Stimulated activated CD8-positive, alpha-beta memory T cell treated with anti-CD3 and anti-CD28 coated beads, Interleukin-4, amount 100 ng/mL, for 1 hour (primary cell): ENCODE measurements at places on chromosomes 1 and 21.

- peak; percentile 50 for DNase-seq
These were observed 1.5 kb upstream of the PTP4A2 start for GRCh38 chr1:31939484-31940329.

DNA sequence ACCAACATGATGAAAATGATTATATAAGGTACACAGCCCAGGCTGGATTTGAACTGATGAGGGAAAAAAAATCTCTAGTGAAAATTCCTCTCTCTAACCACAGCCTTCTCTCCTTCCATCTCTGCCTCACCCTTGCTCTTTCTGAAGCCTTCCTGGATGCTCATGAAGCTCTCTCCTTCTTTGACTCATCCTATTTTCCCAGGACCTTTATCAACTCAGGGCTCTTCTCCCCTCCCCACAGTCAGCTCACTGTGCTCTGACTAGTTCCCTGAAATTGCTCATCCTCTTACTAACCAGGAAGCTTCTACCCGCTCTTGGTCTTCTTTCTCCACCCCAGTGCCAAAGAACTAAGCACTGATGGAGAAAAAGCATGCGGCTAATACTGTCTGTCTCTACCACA is 46.4 kb upstream of the ERG start:
- DNase-seq, result no peak

DNA sequence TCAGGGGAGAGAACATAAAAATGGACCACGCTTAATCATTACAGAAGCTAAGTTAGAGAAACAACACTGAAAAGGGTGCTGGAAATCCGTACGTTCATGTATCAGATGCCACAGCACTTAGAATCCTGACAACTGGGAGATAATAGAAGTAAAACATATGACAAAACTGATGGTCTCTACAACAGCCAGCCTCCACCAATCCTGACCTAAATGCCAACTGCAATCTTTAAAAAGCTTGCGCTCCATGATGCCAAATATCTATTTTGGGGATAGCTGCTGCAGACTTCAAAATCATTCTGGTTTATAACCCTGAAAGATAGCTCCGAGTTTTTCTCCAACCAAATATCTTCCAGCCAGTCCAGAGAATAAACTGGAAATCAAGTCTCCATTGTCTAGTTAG is 178.3 kb downstream of the RERE start:
- DNase-seq, result no peak

GRCh38 chr1:47703981-47704596 is 266.2 kb downstream of the FOXD2 start:
- no peak for DNase-seq

DNA sequence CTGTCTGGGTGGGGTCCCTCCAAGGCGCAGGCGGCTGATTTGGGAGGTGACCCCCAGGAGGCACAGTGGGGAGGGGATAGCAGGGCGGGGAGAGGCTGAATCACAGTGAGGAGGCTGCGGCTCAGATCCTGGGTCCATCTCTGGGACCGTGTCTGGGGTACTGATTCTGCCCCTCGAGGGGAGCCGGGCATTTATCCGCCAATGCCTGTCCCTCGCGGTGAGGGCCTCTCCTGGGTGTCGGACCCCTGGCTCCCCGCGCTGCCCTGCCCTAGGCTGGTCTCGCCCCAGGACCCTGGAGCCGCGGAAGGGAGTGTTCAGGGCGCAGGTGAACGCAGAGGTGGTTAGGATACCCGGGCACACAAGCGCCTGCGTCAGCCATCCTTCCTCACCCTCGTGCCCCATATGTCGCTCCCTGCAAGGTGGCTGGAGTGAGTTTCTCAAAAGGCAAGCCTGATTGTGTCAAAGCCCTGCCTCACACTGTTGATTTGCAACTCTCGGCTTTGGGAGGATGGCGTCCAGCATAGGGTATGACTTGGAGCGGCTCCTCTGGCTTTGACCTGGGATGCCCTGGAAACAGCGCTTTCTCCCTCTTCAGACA is 530.9 kb downstream of the PTPRU start:
- DNase-seq, result no peak

DNA sequence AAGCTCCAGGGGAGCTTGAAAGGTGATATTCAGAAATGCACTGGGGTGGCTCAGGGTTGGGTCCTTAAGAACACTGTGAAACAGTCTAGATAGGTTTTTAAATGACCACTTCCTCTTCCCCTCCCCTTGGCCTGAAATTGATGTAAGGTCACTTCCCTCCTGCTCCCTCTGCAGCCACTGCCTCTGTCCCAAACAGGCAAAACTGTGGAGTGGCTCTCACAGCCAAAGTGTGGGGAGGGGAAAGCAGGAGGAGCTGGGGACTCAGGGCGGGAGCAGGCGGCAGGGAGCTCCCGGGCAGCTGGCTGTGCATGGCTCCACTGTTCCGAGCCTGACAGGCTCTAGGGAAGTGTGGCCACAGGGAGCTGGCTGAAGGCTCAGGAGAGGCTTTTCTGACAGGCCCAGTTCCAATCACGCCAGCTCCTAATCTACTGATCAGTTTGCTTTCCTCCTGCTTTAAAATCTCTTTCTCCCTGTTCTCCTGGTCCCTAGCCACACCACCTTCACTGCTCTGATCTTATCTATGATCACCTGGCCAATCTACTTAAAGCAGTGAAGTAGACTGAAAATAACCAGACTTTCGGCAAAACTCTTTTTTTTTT is 5.1 kb upstream of the CSRP1 start:
- no peak for DNase-seq

- no peak for DNase-seq
These were observed 1458.1 kb upstream of the B3GALT2 start for GRCh38 chr1:194644528-194644927.

DNA sequence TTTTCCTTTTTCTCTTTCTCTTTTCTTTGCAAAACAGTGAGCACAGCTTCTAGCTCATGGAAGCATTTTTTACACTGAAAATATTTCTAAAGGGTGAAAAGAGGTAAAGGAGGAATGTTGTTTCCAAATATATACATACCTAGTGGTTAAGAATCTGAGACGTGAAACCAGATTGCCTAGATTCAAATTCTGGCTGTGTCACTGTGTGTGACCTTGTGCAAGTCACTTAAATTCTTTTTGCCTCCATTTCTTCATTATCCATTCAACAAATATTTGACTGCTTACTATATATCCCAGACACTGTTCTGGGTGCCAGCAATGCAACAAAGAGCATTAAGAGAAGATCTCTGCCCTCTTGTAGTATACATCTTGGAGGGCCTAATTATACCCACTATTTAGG is 53.3 kb downstream of the ZFYVE9 start:
- DNase-seq, result no peak

GRCh38 chr1:36900128-36900527 is 134.2 kb downstream of the GRIK3 start:
- no peak for DNase-seq

- DNase-seq, result no peak
These were observed 51.5 kb downstream of the MIGA1 start for GRCh38 chr1:77830946-77831345.

GRCh38 chr1:93471284-93471683 is 23.4 kb downstream of the FNBP1L start:
- no peak for DNase-seq

DNA sequence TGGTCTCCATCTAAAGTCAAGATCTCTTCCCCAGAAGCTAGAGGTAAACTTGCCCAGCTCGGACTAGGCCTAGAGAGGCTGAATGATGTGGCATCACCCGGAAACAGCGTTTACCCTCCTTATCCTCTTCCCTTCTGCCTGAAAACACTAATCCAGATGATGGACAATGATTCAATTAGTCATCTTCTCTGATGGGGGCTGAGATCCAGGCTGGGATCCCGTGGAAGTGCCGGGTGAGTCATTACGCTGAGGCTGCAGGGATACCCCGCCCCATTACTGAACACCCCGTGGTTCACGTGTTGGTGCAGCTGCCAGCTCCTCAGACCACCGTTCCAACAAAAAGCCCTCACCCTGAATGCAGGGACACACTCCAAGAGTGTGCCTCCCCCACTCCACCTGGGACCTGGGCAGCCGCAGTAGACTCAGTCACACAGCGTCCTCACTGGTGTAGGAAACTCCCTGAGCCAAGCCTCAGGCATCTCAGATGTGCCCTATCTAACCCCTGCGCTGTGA is 2.0 kb downstream of the S100A6 start:
- DNase-seq, result no peak

DNA sequence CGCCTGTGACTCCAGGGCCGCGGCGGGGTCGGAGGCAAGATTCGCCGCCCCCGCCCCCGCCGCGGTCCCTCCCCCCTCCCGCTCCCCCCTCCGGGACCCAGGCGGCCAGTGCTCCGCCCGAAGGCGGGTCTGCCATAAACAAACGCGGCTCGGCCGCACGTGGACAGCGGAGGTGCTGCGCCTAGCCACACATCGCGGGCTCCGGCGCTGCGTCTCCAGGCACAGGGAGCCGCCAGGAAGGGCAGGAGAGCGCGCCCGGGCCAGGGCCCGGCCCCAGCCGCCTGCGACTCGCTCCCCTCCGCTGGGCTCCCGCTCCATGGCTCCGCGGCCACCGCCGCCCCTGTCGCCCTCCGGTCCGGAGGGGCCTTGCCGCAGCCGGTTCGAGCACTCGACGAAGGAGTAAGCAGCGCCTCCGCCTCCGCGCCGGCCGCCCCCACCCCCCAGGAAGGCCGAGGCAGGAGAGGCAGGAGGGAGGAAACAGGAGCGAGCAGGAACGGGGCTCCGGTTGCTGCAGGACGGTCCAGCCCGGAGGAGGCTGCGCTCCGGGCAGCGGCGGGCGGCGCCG is at the start of gene SIM2:
SIM2 (plus strand) TSS at position 135 of the 565 bp plus-strand sequence. CDS start 632 bp downstream, outside the sequence.
- DNase-seq, result no peak

- no peak for DNase-seq
These were observed 7.4 kb downstream of the IRF2BP2 start for GRCh38 chr1:234602334-234603220.

DNA sequence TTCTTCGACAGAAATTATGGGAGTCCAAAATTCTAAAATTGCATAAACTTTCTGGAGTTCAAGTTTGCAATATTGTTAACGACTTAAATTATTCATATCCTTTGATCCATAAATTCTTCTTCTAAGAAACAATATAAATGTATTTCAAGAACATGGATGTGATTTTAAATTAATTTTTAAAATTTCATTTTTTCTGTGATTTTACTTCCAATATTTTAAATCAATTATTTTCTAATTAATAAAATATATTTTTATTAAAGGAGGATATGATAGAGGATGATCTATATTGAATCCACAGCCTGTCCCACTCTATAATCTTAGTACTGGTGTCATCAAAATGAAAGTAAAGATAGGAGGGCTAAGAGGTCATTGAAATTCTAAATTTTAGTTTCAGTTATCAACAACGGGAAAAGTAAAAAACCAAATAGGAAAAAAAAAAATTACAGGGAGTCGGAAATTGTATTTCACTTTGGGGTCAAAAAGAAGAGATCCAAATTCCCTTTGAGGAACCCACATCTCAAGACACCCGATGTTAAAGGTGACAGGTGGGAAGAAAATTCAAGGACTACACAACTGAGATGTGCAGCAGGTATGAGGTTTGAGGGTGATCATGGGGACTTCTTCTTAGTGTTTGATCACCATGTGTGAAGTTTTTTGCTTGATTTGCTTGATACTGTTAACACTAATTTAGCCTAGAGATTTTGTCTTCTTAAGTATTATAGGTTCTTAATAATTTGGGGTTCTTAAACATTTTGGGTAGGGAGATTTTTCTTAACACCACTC is 154.8 kb upstream of the RGS18 start:
- DNase-seq, result no peak

DNA sequence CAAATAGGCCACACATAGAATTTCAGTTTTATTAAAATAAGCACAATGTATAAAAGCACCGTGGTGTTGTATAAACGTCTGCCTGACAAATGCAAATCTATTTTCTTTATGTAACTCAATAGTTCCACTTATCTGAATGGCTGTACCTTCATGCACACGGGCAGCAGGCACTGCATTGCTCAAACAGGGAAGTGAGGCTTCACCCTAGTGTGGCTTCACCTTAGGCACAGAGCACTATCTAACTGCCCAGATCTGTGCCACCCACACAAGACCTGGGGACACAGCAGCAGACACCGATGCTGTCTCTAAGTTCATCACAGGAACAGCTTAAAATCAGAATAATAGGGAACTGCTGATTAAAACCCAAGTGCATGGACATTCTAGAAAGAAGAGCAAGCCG is 6.0 kb upstream of the KNCN start:
- DNase-seq, result no peak

DNA sequence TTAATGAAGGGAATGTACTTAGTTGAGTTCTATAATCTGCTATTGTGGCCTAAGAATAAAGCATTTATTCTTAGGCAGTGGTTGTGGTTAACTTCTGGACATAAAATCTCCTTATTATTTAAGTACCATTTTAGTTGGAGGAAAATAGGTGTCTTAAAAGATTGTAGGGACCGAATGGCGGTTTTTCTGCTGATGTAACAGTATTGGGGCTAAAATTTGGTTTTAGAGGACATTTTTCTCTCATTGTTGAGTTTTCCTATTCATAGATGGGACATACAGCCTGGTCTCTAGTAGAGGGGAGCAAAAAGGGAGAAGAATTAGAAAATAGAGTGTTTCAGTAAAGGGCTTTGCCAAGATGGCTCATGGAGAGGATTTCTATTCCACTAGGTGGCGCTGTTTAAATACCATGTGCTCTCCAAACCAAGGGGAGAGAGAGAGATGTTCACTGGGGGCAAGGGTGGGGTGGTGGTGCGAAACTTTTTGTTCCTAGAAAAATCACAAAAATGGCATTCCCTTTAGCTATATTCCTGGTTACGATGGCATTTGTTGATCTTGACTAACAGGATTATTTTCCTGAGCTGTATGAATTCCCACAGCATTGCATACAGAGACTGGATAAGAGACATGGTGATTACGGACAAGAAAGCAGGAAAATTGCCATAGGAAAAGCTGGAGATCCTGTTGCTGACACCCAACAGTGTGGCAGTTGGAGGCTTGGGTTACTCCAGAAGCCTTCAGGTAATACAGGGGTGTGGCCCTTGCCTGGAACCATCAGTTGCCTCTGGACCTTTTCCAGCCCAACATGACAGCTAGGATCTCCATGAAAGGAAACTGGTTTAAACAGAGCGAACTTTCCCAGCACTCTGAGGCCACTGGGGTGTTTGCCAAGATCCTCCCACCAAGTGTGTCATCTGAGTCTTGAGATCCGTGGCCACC is 18.2 kb upstream of the FCGR2A start:
- DNase-seq, result no peak

DNA sequence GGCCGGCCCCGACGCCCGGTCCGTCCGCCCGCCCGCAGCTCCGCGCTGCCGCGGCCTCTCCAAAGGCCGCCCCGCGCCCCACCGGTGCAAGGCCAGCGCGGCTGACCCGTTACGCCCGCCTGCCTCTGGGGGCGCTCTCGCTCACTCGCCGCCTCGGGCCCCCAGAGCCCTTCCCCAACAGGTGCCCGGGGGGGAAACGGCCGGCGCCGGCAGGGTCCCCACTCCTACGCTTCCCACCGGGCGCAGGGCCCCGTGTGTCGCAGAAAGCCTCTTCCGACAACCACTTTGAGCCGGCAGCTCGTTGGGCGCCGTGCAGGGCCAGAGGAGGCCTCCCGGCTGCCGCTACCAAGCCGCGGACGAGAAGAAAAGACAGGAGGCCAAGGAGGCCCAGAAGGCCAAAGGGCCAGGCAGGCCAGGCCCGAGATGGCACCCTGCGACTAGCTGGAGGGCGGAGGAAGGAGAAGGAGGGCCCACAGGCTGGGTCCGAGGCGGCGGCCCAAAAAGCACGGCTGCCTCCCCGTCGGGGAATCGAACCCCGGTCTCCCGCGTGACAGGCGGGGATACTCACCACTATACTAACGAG is 64.9 kb upstream of the FCGR2A start:
- no peak for DNase-seq
